ENCODE measurements at places on chromosomes 5 and 9. TPM values are rescaled to one million over a fixed set of nuclear protein-coding genes. Genes with fewer than 3 reads are reported as not detected.

DNA sequence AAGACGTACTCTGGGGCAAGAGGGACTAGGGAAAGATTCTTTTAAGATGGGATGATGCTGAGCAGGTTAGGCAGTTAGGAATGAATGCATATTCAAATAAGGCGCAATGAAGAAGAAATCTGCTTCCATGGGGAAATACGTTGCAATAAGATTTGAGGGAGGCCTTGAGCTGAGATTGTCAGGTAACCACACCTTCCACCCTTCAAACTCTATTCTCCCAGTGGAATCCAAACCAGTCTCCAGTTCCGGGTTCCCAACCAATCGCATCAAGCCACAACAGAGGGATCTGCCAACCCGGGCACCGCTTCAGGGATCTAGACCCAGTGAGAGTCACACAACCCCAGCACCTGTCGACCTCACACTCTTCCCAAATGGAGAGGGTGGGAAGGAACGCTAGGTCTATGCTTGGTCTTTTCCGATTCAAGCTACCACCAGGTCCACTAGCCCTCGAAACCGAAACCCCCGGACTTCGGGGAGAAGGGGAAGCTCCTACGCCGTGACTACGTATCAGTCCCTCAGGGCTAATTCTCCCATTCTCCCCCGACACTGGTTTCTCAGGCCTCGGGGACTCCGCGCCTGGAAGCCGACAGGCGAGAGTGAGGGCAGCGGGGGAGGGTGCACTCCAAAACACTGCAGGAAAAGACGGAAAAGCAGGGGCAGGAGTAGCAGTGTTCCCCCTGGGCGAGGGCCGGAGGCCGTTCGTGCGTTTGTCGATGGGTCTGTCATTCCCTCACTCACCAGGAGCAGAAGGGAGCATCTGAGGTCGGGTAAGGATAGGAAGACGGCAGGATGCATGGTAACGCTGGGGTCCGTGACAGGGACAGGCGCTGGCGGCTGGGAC, 534 bp downstream of the ERP44 start:
- no peak for DNase-seq
- H3K4me1 ChIP-seq, result peaks cover 49% of the 10 kb centered on the region
- H3K27me3 ChIP-seq, result no peaks in the 10 kb centered on the region
- peak overlapping the region; percentile 91 for H3K4me3 ChIP-seq
- H3K27ac ChIP-seq, result peak overlapping the region; percentile 89
- no peaks in the 10 kb centered on the region for H3K36me3 ChIP-seq

Gene PDLIM4
- 55.3 TPM for total RNA-seq

Gene SLC1A3
- total RNA-seq, result 22.0 TPM

DNA sequence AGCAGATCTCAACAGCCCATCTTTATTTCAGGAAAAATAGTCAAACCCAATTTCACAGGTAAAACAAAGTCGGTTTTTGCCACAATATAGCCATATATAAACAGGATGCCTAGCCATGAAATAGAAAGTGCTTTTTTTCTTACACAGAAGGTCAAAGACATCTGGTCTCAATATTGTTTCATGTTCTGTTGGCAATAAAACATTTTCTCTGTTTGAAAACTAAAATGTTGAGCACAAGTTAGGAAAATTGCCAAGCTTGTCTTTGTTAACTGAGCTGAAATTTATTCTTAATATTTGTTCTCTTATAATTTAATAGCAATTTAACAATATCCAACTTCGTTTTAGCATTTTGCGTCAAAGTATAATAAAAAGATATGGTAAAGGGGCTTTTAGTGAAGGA, 673.4 kb downstream of the DTWD2 start:
- H3K4me3 ChIP-seq, result no peak overlapping the region
- no peak overlapping the region for H3K27ac ChIP-seq
- no peaks in the 10 kb centered on the region for H3K27me3 ChIP-seq
- H3K4me1 ChIP-seq, result no peaks in the 10 kb centered on the region

Gene SLC36A3
- not detected for total RNA-seq

Gene LMNB1
- 18.9 TPM for total RNA-seq

DNA sequence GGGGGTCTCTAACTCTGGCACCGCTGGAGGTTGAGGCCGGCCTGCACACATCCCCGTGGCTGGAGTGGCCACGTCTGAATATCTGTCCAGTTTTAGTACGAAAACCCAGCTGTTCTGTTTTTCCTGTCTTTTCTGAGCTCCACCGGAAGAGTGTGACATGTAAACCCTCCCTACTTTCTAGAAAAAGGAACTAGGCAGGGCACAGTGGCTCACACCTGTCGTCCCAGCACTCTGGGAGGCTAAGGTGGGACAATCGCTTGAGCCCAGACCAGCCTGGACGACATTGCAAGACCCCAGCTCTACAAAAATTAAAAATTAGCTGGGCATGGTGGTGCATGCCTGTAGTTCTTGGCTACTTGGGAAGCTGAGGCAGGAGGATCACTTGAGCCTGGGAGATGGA, 8.2 kb upstream of the PHYKPL start:
- H3K27me3 ChIP-seq, result no peaks in the 10 kb centered on the region
- no peaks in the 10 kb centered on the region for H3K36me3 ChIP-seq
- H3K27ac ChIP-seq, result no peak overlapping the region
- no peak for DNase-seq
- no peak overlapping the region for H3K4me3 ChIP-seq

GRCh38 chr5:31417512-31417911, 114.4 kb downstream of the DROSHA start:
- H3K27me3 ChIP-seq, result no peaks in the 10 kb centered on the region
- H3K36me3 ChIP-seq, result no peaks in the 10 kb centered on the region
- H3K4me3 ChIP-seq, result no peak overlapping the region
- peaks cover 2% of the 10 kb centered on the region for H3K4me1 ChIP-seq
- DNase-seq, result no peak

Gene GCNT4
- total RNA-seq, result 1.5 TPM

Gene SUSD3
- total RNA-seq, result 3.7 TPM

Gene CKMT2
- 23.7 TPM for total RNA-seq

DNA sequence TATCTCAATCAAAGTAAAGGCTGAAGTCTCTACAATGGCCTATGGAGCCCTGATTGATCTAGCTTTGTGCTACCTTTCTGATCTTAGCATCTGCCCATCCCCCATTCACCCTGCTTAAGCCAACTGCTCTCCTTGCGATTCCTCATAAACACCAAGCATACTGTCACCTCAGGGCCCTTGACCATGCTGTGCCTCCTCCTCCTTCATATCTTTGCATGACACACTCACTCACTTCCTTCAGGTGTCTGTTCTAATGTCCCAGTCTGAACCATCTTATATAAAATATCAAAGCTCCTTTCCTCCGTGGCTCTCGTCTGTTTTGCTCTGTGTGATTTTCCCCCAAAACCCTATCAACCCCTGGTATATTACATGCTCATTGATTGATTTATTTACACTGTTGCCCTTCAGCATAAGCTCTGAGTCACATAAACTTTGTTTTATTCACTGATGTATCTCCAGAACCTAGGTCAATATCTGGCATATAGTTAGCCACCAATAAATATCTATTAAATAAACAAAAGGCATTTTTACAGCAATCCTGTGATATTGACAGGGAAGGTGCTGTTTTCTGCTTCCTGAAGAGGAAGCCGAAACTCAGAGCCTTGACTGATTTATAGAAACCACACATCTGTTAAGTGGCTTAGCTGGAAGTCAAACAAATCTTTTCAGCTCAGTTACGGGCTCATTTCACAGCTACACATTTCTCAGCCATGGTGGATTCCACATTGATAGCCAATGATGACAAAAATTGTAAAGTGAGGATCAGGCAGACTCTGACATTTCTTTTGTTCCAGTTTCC, 103.6 kb downstream of the BOD1 start:
- no peaks in the 10 kb centered on the region for H3K36me3 ChIP-seq
- H3K27ac ChIP-seq, result no peak overlapping the region
- no peaks in the 10 kb centered on the region for H3K27me3 ChIP-seq

GRCh38 chr5:138969323-138970002, 94.3 kb upstream of the LRRTM2 start:
- no peaks in the 10 kb centered on the region for H3K27me3 ChIP-seq
- H3K4me3 ChIP-seq, result no peak overlapping the region
- no peak for DNase-seq
- no peak overlapping the region for H3K27ac ChIP-seq

DNA sequence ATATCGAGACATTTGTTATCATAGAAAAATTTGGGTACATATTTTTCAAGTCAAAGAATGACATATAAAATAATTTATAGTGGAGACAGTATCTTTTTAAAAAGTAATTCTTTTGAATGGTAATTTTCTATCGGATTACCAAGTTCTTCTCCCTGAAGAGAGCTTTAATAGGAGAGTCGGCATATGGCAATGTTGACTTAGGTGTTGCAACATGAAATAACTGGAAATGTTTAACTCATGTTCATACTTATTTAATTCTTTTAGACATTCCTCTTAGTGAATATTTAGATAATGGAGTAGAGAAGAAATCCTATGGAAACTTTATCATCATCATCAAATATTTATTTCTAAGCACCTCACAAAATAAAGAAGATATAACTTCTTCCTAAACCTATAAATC, 118.2 kb upstream of the CTNND2 start:
- no peaks in the 10 kb centered on the region for H3K27me3 ChIP-seq
- no peaks in the 10 kb centered on the region for H3K36me3 ChIP-seq
- no peaks in the 10 kb centered on the region for H3K4me1 ChIP-seq
- H3K4me3 ChIP-seq, result no peak overlapping the region
- H3K27ac ChIP-seq, result no peak overlapping the region
- DNase-seq, result no peak

Gene NMUR2
- total RNA-seq, result not detected

Gene EDIL3
- total RNA-seq, result 29.3 TPM

Gene GRM6
- total RNA-seq, result not detected

DNA sequence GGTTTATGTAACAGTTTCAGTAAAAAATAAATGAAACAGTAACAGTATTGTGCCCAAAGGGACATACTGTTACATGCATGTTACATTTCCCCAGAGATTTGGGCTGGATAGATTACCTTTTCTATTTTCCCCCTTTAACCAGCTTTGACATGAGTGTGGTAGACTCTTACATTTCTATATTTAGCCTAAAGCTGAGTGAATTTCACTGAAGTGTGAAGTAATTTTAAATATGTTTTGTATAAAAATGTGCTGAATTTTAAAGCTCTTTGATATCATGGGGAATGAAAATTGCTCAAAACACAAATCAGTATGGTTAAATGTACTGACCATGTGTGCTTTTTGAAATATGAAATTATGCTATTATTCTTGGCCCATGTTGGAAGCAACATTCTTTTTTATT, 122.3 kb upstream of the CDH10 start:
- no peak overlapping the region for H3K4me3 ChIP-seq
- no peaks in the 10 kb centered on the region for H3K4me1 ChIP-seq
- H3K36me3 ChIP-seq, result no peaks in the 10 kb centered on the region
- DNase-seq, result no peak
- H3K27ac ChIP-seq, result no peak overlapping the region

Gene NFIL3
- 65.1 TPM for total RNA-seq

DNA sequence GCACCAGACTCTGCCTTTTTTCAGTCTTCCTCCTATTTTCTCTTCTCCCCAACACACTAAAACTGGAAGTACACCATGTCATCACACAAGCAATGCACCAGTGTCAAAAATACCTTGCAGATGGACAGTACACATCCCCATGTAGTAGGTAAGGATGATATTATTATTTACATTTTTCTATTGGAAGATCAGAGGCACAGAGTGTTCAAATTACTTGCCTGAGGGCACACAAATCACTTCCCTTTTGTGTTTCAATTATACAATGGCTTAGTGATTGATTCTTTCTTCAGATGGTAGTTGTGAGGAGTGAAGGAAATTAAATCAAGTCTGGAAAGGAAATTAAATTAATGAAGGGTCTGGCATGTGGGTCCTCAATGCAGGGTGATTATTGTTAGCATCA, 39.6 kb downstream of the CTSL start:
- H3K27me3 ChIP-seq, result no peaks in the 10 kb centered on the region
- H3K4me1 ChIP-seq, result no peaks in the 10 kb centered on the region
- no peaks in the 10 kb centered on the region for H3K36me3 ChIP-seq
- H3K27ac ChIP-seq, result no peak overlapping the region
- no peak overlapping the region for H3K4me3 ChIP-seq

DNA sequence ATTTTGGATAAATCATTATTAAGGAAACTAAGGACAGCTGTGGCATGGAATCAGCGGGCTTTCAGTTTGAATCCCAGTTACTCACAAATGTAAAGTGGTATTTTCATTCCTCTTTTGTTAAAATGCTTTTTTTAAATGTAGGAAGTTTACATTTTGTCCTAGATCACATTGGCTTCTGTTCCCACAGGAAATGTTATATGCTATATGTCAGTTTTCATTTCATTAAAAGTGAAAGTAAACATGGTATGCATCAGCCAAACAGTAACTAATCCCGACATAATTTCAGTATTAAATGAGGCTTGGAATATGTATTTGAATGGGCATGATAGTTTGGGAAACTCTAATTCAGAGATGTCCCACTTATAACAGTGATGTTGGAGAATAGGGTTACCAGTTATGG, 18.6 kb upstream of the SMIM15 start:
- H3K27me3 ChIP-seq, result no peaks in the 10 kb centered on the region
- DNase-seq, result no peak
- no peak overlapping the region for H3K27ac ChIP-seq
- no peaks in the 10 kb centered on the region for H3K4me1 ChIP-seq
- H3K4me3 ChIP-seq, result peak overlapping the region; percentile 11

Gene KIF20A
- total RNA-seq, result 9.4 TPM

DNA sequence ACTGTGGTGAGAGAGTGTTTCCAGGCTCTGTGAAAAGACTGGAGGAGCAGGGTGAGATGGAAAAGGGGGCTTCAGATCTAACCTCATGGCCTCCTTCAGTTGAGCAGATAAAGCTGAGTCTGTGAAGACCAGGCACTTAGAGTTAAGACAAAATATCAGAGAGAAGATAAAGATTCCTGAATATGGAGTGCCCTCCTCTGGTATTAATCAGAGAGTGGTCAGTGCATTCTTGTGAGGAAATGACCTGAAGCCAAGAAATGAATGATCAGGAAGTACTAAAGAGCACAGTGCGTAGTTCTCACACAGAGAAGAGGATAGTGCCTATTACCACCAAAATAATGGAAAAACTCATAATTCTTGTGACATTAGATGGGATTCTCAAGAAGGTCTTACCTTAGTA, 1417.0 kb upstream of the ACO1 start:
- DNase-seq, result no peak
- no peak overlapping the region for H3K4me3 ChIP-seq
- no peaks in the 10 kb centered on the region for H3K27me3 ChIP-seq
- H3K27ac ChIP-seq, result no peak overlapping the region

DNA sequence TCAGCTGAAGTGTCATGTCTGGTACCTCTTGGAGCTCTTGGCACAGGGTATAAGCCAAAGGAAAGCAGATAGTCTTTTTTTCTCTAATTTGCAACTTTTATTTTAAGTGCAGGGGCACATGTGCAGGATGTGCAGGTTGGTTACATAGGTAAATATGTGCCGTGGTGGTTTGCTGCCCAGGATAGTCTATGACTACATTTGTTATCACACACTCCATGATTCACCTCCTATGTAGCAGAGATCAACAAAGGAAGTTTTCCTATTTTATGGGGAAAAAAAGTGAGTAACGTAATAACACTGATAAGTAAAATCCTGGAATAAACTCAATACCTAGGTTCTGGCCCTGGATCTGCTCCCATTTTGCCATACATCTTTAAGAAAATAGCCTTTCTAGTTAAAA, 234.6 kb downstream of the CAAP1 start:
- DNase-seq, result no peak
- no peak overlapping the region for H3K4me3 ChIP-seq
- no peaks in the 10 kb centered on the region for H3K4me1 ChIP-seq
- H3K27me3 ChIP-seq, result no peaks in the 10 kb centered on the region
- H3K27ac ChIP-seq, result no peak overlapping the region
- H3K36me3 ChIP-seq, result no peaks in the 10 kb centered on the region

Measured in tibial nerve (tissue), 4 donors.